NCI-H1105 treated with DMSO at 0.1 percent for 48 hours (cell line): ENCODE measurements at places on chromosomes 16 and 17.

DNA sequence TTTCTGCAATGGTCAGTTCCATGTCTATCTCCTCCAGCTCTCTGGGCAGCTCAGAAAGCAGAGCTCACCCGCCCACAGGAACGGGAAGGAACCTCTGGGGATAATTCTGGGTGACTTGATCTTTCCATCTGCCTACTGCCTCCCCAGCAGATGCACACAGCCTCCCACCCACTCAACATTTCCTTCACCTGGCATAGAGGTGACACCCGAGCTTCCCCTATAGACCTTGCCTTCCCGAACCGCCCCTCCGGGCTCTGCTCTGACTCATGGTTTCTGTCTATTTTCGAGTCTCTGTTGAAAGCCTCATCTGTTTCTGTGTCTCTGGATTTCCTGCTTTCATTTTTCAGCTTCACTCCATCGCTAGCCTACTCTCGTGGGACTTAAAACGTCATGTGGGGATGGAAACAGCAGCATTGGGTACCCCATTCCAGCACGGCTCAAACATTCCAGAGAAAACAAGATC is 11.4 kb downstream of the GGA3 start:
- DNase-seq: no peak

GRCh38 chr17:76452127-76452659 is 759 bp downstream of the UBE2O start:
- no peak for DNase-seq

- DNase-seq: no peak
Observed at GRCh38 chr17:7714721-7715594, 2.6 kb upstream of the DNAH2 start.

GRCh38 chr16:80123189-80123588 is 417.6 kb upstream of the DYNLRB2 start:
- DNase-seq: no peak

- DNase-seq: no peak
Observed at GRCh38 chr17:82371333-82372248, at the start of gene UTS2R. TSS of gene UTS2R (plus strand) at chr17:82371765. CDS start at chr17:82374325, 2,560 bp downstream.

GRCh38 chr16:67657751-67658518 is 2.1 kb downstream of the ACD start:
- no peak for DNase-seq

DNA sequence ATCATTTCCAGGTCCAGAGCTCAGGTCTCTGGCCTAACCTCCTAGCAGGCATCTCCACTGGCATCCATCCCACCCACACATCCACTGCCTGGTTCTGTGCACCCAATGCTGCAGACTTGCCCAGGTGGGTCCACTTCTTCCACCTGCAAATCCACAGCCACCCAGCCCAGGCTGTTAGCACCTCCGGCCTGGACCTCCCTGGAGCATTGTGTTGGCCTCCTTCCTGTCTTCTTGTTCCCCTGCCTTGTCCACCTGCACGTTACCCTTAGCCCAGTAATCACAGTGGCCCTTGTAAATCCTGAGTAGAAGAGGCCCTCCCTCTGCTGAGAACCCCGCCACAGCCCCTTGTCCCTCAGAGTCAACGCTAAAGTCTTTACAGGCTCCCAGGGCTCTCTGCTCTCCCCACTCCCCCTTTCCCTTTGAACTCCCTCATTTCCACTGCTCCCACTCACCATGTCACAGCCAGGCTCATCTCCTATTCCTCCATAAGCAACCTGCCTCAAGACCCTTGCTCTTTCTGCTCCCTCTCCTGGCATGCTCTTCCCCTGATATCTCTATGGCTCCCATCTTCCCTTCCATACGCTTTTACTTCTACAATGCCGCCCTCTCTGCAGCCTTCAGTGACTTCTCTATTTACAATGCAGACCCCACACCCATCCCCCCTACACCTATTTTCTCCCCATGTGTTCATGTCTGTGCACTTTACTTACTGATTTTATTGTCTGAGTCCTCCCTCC is 288.8 kb downstream of the FOXL1 start:
- no peak for DNase-seq

GRCh38 chr16:79151-80054 is 1.4 kb downstream of the MPG start:
- DNase-seq: no peak

DNA sequence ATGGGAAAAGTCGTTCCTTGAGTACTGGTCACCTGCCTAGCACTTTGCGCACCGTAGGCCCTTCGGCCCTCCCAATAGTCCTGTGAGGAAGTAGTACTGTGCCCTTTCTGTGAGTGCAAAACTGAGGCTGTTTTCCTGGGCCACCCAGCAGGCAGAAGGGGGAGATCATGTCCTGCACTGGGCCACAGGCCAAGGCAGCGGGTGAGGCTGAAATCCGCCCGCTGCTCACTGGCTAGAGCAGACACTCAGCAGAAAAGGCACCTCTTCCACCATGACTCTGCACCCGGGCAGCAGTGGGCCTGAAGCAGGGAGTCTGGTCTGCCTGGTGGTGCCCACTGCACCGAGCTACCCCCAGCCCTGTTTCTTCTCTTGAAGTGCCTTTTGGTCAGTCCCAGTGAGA is 20.2 kb downstream of the METTL22 start:
- DNase-seq: no peak

- DNase-seq: no peak
Observed at GRCh38 chr16:87895641-87896141, 26.4 kb upstream of the SLC7A5 start.

- no peak for DNase-seq
Observed at GRCh38 chr16:58425756-58426494, 33.7 kb downstream of the GINS3 start.

GRCh38 chr16:18816286-18816685 is 14.9 kb upstream of the ARL6IP1 start:
- DNase-seq: no peak

GRCh38 chr17:50469208-50469605 is 527 bp upstream of the CHAD start:
- no peak for DNase-seq

- no peak for DNase-seq
Observed at GRCh38 chr16:88013766-88014251, 62.6 kb downstream of the BANP start.
